ENCODE measurements at places on chromosomes 2 and 18. TPM values are rescaled to one million over a fixed set of nuclear protein-coding genes. Genes with fewer than 3 reads are reported as not detected.

DNA sequence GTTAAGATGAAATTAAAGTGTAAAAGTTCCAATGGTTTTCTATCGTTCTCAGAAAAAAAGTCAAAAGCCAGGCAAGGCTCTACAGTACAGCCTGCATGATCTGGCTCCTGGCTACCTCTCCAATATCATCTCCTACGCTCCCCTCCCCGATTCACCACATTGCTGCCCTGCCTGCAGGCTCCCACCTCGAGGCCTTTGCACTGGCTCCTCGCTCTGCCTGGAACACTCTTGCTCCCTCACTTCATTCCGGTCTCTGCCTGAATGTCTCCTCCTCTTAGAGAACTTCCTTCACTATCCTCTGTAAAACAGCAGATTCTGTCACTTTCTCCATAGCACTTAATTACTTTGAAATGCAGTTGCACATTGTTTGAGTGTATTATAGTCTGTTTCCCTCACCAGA lies 72.5 kb downstream of the KLF7 start:
- DNase-seq: no peak

DNA sequence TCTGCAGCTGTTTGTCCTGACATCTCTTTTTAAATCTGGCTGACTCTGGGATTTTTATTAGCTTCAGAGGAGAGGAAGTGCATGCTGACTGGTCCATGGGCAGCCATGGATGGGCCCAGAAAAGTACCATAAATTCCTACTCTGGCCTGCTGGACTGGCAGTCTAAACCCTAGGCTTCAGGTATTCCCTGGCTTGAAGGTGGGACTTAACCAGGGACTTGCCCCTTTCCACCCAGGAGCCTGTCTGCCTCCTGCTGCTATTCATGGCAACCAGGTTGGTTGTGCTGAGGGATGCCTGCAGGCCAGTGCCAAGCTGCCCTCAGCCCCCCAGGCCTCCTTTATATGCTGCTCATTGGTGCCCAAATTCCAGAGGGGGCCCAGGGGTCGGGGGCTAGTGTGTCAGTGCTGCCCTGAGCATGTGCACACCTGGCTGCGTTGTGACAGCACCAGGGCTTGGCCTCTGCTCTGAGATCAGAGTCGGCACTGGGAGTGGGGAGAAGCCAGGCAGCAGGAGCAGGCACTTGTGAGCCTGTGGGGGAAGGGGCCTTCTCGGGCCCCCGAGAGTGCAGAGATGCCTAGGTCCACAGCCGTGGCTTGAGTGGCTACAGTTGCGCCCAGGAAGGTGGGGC lies 195.7 kb upstream of the TFPI start:
- no peak for DNase-seq

GRCh38 chr2:174599310-174599921 lies 1.8 kb upstream of the WIPF1 start:
- no peak for DNase-seq

GRCh38 chr2:205655779-205656456 lies 26.4 kb upstream of the NRP2 start:
- no peak for DNase-seq

DNA sequence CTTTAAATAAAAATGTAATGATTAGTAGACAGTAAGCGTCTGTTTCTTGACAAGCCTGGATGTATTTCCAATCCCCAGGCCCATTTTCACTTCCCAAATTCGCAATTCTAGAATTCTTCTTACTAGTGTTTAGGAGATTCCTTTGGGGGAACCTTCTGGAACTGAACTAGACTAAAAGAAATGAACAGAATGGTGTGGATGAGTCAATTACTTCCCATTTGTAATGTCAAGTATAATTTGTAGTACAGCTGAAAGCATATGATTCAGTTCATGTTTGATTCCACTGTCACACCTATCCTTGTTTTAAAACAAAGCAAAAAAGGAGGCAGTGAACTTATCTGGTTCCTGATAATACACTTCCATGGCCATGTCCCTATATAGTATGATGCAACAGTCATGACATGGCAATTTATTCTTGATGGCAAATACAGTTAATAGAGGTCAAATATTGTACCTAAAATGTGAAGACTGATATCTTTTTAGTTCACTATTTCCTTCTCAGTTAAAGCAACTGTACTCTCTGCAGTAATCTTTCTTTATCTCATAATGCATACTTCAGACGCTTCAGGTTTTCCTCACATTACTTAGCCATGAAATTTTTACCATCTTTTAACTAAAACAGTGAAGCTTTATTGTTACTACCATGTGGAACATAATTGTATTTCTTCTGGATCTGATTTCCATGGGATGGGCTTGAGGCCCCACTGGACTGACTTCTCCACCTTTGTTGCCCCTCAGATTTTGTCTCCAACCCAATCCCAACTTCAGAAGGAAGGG lies 2.0 kb downstream of the IDH1 start:
- no peak for DNase-seq

DNA sequence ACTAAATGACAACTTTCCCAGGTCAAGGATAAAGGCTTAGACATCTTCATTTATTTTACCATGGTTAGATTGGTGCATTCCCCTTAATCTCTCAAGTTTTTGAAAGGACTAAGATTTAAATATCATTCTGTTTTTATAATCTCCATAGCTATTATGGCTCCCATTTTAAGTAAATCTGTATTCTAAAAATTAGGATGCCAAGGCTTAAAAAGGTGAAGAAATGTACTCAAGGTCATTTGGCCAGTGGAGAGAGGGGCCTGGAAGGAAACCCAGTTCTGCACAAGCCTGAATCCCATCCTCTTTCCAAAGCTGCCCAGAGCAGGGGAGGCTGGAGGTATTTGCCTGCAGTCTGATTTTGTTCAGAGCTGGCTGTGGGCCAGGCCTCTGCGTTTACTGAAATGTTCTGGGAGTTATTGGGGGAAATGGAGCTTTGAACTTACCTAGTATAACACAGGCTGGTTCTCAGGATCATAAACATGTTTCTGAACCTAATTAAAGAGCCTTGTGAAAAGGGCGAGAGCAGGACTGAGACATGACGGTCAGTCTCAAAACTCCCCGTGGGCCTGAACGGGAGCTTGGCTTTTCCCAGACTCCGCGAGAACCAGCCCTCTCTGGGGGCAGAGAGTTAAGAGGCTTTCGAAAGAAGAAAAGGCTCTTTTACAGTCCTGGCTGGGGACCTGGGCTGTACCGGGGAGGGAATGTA lies 85.6 kb downstream of the DDX1 start:
- peak; percentile 64 for DNase-seq

The RBM44 gene
- total RNA-seq: 0.80 TPM

The SCG2 gene
- total RNA-seq: 3.5 TPM

- DNase-seq: no peak
Observed at GRCh38 chr2:60628615-60629304, 75.3 kb upstream of the BCL11A start.

The SLC39A10 gene
- 26.3 TPM for total RNA-seq

GRCh38 chr2:207930747-207931146 lies 94.6 kb downstream of the PLEKHM3 start:
- DNase-seq: no peak

DNA sequence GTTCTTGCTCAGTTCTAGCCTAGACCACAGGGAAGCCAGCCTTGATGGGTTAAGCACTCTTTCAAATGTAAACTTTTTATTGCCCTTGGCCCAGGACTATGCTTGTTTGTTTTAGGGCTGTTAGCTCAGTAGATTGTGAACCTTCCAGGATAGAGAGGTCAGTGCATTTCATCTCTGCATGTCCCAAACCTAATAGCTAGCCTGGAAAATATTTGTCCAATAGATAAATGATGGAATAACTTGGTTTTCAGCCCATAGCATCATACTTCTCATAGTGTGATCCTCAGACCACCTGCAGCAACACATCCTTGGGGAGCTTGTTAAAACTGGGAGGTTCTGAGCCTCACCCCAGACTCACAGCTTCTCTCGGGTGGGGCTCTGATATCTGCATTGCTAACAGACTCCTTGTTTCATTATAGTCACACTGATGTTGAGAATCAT lies 59.8 kb downstream of the TRIB2 start:
- no peak for DNase-seq

The TMEM247 gene
- not detected for total RNA-seq
